ENCODE measurements at places on chromosomes 5 and 9. TPM values are rescaled to one million over a fixed set of nuclear protein-coding genes. Genes with fewer than 3 reads are reported as not detected.

DNA sequence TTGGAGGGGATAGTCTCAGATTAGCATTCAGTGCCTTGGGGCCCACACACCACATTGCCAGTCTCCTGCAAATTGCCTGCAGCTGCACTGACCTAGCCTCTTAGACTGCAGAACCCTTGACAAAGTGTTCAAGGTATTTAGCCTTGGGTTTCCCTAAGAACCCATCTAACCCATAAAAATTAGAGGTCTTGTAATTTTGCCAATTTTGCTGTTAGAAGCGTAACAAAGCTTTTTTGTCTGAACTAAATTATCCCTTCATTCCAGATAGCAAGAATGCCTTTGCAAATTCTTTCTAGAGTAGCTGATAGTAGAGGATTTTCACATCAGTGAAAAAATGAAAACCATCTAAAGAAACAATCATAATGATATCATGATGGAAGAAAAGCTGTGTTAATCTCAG lies 74.0 kb upstream of the CCNG1 start:
- DNase-seq: no peak

The RNF183 gene
- 1.7 TPM for total RNA-seq

The SIT1 gene
- not detected for total RNA-seq

GRCh38 chr5:9212605-9213004 lies 333.3 kb downstream of the SEMA5A start:
- DNase-seq: no peak

Measured in testis (tissue), 5 donors.